Activated CD8-positive, alpha-beta T cell treated with anti-CD3 and anti-CD28 coated beads for 36 hours (primary cell): ENCODE measurements at places on chromosomes 6 and 20. TPM values are rescaled to one million over a fixed set of nuclear protein-coding genes. Genes with fewer than 3 reads are reported as not detected.

Gene UNC5CL
- total RNA-seq = 2.3 TPM

Gene CDSN
- total RNA-seq = not detected

Gene PXMP4
- 6.9 TPM for total RNA-seq

Gene POM121L2
- not detected for total RNA-seq

Gene PSORS1C2
- not detected for total RNA-seq

Gene APOM
- 4.4 TPM for total RNA-seq

Gene BPIFB2
- not detected for total RNA-seq

Gene SEL1L2
- not detected for total RNA-seq

Gene PEX6
- total RNA-seq = 7.3 TPM

Gene BPI
- total RNA-seq = not detected

Gene SUMO4
- total RNA-seq = 3.7 TPM

Gene FLOT1
- total RNA-seq = 135 TPM

Gene RBBP8NL
- total RNA-seq = not detected

Gene AKAP12
- 4.0 TPM for total RNA-seq

Gene PKIB
- 0.69 TPM for total RNA-seq

Gene PPP1R16B
- total RNA-seq = 74.9 TPM

Gene ADGRF1
- not detected for total RNA-seq

Gene HAO1
- not detected for total RNA-seq

Gene PRDM1
- total RNA-seq = 24.6 TPM

Gene SLC2A10
- not detected for total RNA-seq

Gene HUS1B
- total RNA-seq = 0.40 TPM

Gene MEP1A
- total RNA-seq = not detected

Gene CD93
- total RNA-seq = 0.11 TPM

Gene KIAA1755
- not detected for total RNA-seq

Gene VPS16
- total RNA-seq = 34.5 TPM

Gene FAM209B
- total RNA-seq = 1.0 TPM

Gene LY6G6D
- not detected for total RNA-seq

Gene TAF4
- total RNA-seq = 14.1 TPM

Gene C6orf58
- not detected for total RNA-seq

Gene C6orf141
- 0.43 TPM for total RNA-seq

Gene GPX6
- not detected for total RNA-seq

Gene ATP9A
- total RNA-seq = 0.65 TPM

Gene EPPIN
- not detected for total RNA-seq

Gene VIP
- total RNA-seq = not detected

Gene COX4I2
- not detected for total RNA-seq

Gene PDE7B
- total RNA-seq = 0.58 TPM

Gene BFSP1
- 0.18 TPM for total RNA-seq

Gene CD24
- total RNA-seq = 0.54 TPM

Gene MAS1L
- not detected for total RNA-seq

Gene BMP6
- 0.09 TPM for total RNA-seq

Gene SAMD5
- total RNA-seq = not detected

Gene PI16
- not detected for total RNA-seq

Gene LTB
- total RNA-seq = 375 TPM

Gene ARMC12
- 1.1 TPM for total RNA-seq

Gene GABRR1
- total RNA-seq = not detected

Gene ECT2L
- total RNA-seq = not detected

Gene BTN2A1
- 16.2 TPM for total RNA-seq

Gene COL10A1
- total RNA-seq = not detected

Gene SDCBP2
- total RNA-seq = 3.7 TPM

Gene ARFGEF3
- total RNA-seq = 1.8 TPM

Gene ASIP
- not detected for total RNA-seq

Gene PPP1R14C
- 0.86 TPM for total RNA-seq

Gene OR2J3
- total RNA-seq = not detected

Gene FERMT1
- 0.09 TPM for total RNA-seq

Gene IYD
- not detected for total RNA-seq

Gene VGLL2
- not detected for total RNA-seq

Gene MUC21
- not detected for total RNA-seq
